ENCODE measurements at places on chromosomes 11 and 22. TPM values are rescaled to one million over a fixed set of nuclear protein-coding genes. Genes with fewer than 3 reads are reported as not detected.

SEPTIN3 gene
- total RNA-seq: 123 TPM

OR8D1 gene
- total RNA-seq: not detected

PLA2G3 gene
- total RNA-seq: under 0.01 TPM

MYBPC3 gene
- total RNA-seq: not detected

MS4A14 gene
- not detected for total RNA-seq
